ENCODE measurements at places on chromosomes 6 and 20.

- no peak for DNase-seq
Observed at GRCh38 chr20:24546232-24546892, 76.9 kb downstream of the SYNDIG1 start.

- DNase-seq, result no peak
Observed at GRCh38 chr20:62376112-62377063, 9.3 kb upstream of the LAMA5 start.

DNA sequence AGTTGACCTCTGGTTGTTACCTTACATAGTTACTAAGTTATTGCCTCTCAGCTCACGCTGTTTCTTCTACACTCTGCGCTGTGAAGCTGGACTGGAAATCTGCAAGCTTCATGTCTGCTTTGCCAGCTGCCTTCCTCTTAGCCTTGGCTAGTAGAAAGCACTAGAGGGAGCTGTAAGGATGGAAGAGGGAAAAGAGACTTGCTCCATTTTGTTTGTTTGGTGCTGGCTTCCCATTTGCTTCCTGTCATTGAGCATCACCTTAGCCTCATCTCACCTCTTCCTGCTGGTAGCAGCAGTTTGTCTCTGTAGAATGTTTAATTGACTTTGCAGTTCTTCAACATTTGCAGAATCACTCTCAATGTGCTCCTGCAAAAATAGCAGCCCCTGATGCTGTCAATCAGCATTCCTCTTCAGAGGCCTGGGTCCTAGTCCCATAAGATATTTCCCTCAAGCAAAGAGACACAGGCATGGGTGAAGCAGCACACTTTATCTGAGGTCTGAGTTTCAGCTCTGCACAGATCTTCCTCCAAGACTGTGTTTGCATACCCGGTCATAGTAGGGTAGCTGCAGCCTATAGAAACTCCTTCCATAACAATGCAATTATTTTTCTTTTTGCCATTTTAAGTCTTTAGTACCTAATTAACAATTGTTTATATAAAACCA, 302.2 kb upstream of the EPHA7 start:
- DNase-seq, result peak; percentile 56

- DNase-seq, result no peak
Observed at GRCh38 chr6:136244061-136244616, 6.0 kb downstream of the MTFR2 start.

- DNase-seq, result peak; percentile 69
Observed at GRCh38 chr6:44257025-44257752, at the start of gene SLC35B2. Gene SLC35B2 (minus strand): TSS chr6:44257528. CDS start chr6:44257410, 118 bp downstream.

DNA sequence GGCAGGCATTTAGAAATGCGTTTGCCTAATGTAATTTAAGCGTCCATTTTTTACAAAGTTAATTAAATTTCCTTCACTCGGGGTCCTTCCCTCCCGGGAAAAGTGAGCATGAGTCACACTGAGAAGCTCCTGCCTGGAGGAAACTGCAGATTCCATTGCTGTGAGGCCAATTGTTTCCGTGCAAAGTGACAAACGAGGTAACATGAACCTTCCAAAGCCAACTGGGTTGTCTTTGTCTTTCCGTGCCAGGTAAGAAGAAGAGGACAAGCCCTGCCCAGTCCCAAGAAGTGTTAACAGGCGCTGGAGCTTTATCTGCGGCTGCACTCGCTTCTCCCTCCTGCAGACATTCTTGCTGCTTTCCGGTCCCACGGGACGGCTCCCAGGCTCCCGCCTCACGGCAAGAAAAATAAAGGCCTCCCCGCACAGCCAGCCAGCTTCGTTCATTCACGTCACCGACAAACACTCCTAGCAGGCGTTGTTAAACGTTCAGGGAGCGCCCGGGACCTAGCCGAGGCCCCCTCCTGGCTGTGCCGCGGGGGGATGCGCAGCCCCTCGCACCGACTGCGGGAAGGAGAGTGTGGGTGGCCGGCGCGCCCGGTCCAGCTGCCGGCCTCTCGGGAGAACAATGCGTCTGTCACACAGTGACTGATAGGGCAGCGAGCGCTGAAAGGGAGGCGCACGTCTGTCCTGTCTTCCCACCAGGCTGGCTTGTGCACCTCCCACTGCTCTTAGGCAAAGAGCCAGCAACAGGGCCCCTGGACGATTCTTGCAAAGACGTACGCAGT, 61.5 kb upstream of the HDDC2 start:
- DNase-seq, result peak; percentile 4

- no peak for DNase-seq
Observed at GRCh38 chr20:14896569-14896968, 559.2 kb upstream of the FLRT3 start.

DNA sequence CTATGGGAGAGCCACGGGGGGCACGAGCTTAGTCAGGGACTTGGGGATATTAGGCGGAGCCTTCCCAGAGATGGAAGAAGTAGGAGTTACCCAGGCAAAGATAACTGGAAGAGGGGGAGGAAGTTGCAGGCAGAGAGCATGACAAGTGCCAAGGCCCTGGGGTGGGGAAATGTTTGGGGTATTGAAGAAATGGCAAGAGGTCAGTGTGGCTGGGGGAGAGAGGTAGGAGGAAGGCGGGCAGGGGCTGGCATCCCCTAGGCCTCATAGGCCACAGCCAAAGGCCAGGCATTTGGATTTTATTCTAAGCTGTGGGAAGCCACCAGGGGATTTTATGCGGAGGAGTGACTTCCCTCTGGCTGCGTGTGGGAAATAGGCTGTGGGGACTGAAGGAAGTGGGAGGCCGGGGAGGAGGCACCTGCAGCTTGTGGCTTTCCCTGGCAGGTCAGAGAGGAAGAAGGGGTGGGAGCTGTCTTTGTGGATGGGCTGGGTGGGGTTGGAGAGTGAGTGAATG, 22.7 kb downstream of the SNAI1 start:
- DNase-seq, result no peak

- DNase-seq, result no peak
Observed at GRCh38 chr6:137357263-137357947, 136.8 kb downstream of the OLIG3 start.

DNA sequence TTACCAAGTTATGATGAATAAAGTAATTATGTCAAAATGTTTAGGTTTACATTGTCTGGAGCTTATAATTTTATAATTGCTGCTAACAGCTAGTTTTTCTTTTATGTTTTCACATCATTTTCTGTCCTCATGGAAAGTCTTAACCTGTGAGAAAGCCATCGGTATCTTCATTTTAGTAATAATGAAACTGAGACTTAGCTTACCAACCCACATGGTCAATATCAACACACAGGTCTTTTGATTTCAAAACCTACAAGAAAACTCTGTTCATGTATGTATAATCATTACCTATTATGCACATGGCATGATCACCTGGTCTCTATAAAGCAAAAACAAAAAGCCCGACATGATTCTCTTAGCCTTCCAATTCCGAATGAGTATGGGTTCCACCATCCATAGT, 61.9 kb downstream of the KCNQ5 start:
- DNase-seq, result no peak

DNA sequence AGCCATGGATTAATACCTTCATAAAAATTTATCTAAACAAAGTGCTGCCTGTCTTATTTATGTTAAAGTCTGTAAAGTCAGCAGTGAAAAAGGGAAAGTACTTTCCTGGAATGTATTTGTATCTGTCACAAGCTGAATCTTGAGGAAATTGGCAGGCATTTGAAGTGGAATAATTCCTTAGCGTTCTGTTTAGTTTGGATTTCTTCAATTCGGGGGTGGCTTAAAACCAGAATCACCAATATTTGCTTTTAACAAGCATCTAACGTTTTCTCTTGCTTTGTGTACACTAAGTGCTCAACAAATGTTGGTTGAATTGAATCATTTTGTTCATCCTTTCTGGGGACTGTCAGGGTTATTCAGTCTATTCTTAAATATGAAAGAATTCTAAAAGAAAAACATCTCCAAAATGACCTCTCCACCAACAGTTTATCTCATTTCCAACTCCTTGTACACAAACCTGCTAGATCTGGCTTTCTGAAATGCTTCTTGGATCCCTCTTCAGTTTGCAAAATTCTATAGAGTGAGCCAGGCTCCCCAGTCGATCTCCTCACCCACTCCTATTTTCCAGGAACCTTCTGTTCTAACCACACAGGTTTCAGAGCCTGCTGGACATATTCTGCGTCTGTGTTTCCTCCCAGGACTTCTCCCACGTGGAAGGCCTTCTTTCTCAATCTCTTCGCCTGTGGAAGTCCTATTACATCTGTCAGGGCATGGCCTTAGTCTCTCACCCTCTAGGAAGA, 2.0 kb upstream of the NPEPL1 start:
- DNase-seq, result no peak

DNA sequence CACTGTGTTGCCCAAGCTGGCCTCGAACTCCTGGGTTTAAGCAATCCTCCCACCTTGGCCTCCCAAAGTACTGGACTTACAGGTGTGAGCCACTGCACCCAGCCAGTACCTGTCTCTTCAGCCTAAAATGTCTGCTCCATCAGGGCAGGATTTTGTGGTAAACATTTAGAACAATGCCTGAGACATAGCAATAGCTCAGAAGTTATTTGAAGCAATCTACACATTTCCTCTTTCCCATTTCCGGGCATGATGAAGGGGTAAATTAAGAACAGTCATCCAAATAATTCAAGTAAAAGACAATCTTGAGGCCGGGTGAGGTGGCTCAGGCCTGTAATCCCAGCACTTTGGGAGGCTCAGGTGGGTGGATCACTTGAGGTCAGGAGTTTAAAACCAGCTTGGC, 69.0 kb upstream of the ZNF217 start:
- no peak for DNase-seq

- DNase-seq, result no peak
Observed at GRCh38 chr6:41970436-41970846, 28.8 kb upstream of the CCND3 start.

DNA sequence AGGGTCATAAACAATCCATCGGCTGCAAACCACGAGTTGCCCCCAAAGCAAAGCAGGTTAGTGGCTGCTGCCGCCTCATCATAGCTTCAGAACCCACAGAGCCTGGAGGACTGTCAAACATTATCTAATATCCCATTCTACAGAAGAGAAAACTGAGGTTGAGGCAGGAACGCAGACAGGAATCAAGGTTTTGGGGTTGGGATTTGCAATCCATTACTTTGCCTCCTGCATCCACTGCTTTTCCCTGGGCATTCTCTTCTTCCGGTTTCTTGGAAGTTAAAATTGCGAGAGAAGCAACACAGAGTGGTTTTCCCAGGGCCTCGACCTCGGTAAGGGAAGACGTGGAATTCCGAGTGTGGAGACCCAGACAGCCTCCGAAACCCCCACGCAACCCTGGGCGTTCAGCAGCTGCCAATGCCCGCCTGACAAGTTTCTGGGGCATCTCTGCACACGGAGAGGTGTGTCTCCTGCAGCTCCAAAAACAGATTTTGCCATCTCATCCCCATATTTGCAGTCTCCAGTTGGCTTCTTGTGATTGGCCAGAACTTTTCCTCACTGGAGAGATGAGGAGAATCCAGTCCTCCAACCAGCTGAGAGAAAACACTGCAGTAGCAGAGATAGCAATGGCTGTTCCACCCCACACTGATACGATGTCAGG, 45.5 kb upstream of the SNAP25 start:
- DNase-seq, result no peak

- DNase-seq, result peak; percentile 34
Observed at GRCh38 chr6:125746731-125747588, 2.5 kb upstream of the HEY2 start.

DNA sequence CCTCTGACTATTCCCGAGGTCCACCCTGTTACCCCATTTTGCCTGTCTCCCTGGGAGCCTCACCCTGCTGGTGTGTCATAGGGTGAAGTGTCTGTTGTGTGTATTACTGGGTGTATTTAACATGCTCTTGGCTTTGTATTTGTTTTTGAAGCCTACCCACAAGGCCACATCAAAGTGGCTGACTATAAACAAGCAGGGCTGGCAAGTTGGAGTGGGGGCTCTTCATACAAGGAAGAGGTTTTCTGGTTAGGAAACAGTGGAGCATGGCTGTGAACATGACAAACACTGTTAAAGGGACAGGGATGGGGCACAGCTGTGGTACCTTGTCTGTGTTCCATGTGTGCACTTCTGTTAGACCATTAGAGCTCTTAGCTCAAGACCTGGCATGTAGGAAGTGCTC, 26.3 kb downstream of the HECA start:
- no peak for DNase-seq

DNA sequence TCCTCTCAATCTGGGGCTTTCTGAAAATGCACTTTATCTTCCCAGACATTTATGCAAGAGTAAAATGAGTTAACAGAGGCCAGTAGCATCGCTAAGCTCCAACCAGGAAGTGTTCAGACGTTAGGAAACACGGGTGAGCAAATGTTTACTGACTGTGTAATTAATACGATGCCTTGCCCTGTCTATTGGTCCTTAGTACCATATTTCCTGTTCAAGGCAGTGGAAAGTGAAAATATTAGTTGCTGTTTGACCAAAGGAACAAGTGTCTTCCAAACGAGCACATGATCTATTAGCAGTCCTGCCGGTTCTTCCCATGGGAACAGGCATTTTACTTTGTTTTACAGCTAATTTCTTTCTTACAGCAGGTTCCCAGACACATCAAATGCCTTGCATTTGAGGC, 311.1 kb upstream of the JAG1 start:
- no peak for DNase-seq

DNA sequence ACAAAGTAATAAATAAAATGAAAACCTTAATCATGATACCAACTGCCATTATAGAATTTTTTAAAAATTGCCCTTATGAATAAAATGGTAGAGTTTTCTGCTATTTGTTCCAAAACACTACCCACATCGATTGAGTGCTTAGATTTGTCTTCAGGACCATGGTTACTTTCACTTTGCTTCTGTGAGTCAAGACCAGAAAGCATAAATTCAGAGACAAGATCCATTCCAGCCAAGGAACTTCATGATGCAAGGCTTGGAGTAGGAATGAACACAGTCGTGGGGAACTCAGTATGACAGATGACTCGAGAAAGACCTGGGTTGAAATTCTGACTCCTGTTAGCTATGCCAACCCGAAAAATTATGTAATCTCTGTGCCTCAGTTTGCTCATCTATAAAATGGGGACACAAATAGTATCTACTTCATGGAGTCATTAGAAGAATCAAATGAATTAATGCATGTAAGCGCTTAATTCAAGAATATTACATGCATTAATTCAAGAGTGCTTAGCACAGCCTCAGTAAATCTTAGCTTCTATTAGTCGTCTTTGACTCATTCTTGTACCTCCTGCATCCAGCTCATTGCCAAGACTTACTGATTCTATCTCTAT, 72.5 kb upstream of the MYLIP start:
- DNase-seq, result no peak

DNA sequence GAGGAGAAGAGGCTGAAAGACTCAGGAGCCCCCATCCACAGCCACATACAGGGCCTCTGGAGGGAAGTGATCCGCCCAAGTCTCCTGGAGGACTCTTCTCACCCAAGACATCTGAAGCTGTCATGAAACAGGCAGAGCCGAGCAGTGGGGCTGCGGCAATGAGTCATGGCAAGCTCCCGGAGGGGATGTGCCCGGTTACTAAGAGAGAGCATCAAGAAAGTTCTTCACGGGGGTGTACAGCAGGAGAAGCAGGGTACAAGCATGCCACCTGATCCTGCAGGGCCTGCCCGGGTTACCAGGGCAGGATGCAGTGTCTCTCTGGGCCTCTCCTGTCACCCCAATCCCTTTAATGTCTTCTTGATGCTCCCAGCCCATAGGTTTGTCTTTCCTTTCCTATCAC, 21.1 kb downstream of the TRIM26 start:
- no peak for DNase-seq

DNA sequence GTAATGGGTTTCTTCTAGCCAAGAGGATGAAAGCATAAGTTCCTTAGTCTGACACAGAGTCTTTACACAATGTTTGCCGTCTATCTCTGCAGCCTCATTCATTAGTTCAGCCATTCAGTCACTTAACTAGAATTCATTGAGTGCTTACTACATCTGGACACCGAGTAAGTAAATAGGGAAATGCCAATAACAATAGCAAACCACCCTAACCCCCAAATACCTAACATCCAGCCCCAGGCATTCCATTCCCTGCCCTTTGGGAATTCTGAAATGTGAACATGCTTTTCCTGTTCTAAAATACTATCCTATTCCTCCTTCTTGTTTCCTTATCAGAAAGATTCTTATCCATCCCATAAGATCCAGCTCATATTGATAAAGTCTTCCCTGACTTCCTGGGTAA, 277.6 kb upstream of the RNF217 start:
- no peak for DNase-seq
